ENCODE measurements at places on chromosomes 2 and 18. TPM values are rescaled to one million over a fixed set of nuclear protein-coding genes. Genes with fewer than 3 reads are reported as not detected.
A peak's percentile ranks its signal among the peaks of the same experiment; 100 is the strongest.

- no peak for DNase-seq
Observed at GRCh38 chr18:52715991-52716390, 376.0 kb downstream of the DCC start.

- no peak for DNase-seq
Observed at GRCh38 chr18:2032036-2032435, 539.3 kb downstream of the METTL4 start.

DNA sequence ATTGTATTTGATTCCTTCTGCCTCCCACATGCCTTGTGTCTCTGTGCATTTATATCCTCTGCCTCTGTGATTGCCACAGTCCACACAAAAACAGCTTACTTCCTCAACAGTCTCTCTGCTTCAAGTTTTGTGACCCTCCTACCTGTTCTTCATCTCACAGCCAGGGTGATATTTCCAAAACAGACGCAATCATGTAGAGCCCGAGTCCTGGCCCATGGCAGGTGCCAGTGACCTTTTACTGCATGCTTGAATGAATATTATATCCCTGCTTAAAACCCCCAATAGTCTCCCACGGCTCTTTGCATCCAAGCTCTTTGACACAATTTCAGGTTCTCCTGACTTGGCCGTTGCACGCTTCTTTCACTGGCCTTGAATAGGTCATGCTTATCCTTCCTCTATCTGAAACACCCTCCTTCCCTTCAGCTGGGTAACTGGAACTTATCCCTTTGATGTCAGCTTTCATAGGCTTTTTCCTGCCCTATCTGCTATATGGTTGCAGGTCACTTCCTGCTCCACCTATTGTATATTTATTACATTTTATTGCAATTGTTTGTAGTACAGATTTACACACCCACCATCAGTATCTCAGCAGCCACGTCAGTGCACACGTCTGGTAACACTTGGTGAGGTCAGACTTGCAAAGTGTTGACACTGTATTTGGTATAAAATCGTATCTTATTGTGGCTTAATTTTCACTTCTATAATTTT is 29.7 kb upstream of the IL1B start:
- no peak for DNase-seq

DNA sequence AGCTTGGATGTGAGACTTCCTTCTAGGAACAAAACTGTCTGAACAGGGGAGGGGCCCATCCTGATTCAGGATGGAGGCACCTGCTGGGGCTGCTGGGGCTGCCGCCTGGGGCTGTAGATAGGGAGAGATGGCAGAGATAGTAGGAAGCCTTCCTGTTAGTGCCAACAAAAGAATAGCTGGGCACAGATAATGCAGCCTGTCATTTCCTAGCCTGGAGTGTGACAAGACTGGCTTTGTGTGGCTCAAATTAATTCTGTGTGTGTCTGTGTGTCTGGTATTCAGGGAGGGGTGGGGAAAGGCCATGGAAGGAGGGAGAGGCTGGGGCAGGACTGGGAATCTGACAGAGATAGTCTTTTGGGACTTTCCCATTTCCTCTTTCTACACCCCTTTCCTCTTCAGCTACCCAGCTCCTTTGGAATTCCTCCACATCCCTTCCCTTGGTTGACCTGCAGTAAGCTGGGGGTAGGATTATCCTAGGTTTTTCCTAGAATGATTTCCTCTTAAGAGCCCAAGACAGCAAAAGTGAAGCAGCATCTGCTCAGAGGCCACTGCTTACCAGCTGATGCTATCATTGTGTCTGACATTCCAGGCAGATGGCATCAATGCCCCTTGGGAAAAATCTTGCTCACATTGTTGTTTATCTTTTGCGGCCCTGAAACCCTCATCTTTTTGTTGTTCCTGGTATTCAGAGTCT is 144.9 kb upstream of the LHCGR start:
- DNase-seq: no peak

DNA sequence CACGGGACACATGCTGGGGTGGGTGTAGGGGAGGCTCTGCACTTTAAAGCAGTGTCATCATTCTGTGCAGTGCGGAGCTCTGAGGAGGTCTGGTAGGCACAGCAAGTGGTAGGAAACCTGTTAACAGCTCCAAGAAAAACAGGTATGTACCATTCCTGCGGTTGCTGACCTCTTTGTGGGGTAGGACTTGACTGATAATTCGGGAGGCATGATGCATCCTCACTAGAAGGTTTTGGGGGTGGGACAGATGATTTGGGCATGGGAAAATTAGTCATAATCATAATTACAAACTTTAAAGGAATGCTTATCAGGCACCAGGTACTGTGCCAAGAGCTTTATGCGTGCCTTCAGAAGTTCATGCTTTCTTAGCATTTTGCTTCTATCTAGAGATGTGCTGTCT is 9.7 kb downstream of the DOK1 start:
- no peak for DNase-seq

DNA sequence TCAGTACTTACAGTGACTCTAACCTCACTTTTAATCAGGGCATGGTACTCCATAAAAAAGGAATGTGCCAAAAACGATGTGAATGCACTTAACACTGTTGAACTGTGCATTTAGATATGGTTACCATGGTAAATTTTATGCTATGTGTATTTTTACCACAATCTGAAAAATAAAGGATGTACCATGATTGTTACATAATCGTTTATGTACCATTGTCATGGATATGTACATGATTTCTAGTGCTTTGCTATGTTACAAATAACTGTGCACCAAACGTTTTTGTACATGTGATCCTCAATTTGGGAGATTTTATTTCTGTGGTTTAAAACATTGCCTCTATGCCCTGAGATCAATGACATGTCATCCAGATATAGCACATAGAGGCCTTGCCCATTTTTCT is 21.8 kb downstream of the ZNF532 start:
- DNase-seq: no peak

DNA sequence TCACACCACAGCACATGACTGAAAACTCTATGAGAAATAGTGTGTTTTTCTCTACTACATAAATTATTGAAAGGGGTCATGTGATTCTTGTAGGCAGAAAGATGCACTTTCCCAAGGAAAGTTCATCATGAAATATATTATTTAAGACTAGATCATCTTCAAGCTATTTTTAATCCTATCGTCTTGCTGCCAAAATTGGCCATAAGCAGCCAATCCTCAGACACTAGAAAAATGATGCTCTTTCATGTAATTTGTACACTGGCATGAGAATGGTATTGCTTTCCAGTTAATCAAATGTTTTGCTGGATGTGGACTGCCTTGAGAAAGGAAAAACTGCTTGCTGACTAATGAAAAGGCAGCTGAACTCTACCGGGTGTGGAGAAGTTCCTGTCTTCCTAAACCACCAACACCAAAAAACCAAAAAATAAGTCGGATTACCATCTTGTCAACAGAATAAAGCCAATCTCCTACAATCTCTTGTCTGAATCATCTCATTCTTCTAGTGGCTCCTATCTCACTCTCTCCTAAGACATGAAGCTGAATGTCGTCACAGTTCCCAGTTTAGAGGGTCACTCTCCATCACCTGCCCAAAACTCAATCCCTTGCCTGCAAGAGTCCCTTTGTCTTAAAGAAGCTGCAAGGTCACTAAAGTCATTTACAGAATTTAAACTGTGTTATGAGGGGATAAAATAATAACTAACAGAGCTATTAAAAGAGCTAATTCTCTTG is 5.3 kb downstream of the BCL2 start:
- no peak for DNase-seq

DNA sequence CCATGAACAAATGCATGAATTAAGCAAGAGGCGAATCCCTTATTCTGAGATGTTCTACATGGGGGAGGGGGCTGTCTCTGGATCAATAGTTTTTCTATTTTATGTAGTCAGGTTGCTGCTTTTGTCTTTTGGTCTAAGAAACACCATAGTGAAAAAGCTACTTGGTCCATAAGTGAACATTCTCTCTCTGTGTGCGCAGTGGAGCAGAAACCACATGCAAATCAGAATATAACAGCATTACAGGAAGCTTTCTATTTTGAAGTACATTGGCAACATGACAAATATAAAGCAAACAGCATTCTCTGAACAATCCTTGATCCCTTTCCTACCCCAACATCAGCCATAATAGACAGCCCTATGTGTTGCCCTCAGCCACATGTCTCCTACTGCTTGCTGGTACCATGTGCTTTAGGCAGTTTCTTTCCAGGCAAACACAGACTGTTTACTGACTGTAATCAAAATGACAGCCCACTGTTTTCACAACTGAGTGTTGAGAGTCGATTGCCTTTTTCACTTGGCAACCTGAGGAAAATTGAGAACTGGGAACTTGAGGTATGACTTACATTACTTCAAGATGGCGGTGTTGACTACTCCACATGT is 10.6 kb downstream of the SCN3A start:
- DNase-seq: no peak

DNA sequence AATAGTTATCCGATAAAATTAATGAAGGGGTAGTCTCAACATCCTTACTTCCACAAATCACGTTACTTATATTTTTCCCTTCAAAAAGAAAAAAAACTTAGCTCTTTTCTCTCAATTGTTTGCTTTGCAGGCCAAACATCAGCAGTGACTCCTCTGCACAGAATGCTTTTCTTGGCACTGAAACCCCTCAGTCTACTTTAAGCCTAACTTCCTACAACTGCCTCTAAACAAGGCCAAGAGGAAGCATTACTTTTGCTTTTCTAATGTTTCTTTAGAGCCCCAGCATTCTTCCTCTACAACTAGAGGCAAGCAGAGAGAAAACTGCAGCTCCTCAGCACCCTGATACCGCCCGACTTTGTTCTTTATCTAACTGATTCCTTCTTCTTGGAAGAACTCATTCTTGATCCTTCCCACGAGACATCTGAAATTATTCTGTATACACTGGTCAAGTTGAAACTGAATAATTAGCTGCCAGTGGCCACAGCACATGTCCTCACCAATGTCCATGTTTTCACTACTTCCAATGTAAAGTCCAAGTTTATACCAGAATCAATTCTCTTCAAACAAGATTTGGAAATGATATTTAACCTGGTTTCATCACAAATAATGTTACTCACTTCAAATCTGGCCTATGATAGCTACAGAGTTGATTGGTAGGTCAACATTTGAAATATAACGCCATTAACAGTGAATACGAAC is 55.3 kb downstream of the DTNB start:
- DNase-seq: peak; percentile 42

- no peak for DNase-seq
Observed at GRCh38 chr18:70256994-70257393, 31.9 kb upstream of the SOCS6 start.

- no peak for DNase-seq
Observed at GRCh38 chr2:149112713-149113112, 74.2 kb downstream of the LYPD6B start.

DNA sequence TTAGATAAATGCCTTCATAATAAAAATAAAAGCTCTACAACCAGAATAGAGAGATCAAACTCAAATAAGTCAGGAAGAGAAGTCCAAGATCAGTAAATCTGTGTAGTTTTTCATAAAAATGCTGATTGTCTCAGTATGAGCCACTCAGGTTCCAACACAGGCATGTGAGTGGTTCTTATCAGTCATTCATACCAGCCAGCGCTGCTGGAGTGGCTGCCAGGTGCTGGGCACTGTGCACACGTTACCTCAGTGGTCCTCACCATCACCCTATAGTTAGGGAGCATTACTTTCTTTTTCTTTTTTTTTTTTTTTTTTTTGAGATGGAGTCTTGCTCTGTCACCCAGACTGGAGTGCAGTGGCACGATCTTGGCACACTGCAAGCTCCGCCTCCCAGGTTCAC is 23.8 kb downstream of the CNDP1 start:
- DNase-seq: no peak

GRCh38 chr2:178909507-178909906 is 102.3 kb upstream of the TTN start:
- DNase-seq: no peak

DNA sequence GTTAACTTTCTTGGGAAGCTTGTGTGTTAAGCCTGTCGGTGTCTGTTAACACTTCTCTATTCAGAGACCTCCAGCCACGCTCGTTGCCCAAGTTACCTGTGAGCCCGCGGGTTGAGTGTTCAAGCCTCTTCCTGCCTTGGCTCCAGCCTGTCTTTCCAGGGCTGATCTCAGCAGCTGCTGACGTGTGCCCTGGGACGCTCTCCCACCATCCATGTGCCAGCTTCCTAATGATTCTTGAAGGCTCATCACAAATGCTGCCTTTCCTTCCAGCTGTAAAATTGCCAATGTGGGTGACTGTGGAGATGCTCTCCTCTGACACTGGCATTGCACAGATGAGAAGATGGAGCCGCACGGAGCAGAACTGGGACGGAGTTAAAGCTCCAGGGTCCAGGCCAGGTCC is 6.1 kb downstream of the RNF144A start:
- no peak for DNase-seq

DNA sequence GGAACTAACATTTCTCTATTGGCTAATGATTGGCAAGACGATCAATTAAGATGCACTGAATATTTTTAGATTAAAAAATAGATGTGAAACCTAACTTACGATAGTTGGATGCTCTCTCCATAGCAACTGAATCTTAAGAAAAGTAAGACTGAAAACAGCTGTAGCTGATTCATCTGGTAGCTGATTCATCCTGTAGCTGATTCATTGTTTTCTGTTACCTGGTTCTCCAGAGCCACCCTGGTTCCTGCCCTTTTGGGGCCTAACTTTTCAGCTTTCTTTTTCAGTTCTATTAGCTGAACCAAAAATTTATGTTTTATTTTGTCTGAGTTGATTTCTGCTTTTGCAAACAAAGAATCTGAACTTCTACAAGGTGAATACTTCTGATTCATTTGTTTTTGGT is 22.7 kb upstream of the SPR start:
- no peak for DNase-seq

DNA sequence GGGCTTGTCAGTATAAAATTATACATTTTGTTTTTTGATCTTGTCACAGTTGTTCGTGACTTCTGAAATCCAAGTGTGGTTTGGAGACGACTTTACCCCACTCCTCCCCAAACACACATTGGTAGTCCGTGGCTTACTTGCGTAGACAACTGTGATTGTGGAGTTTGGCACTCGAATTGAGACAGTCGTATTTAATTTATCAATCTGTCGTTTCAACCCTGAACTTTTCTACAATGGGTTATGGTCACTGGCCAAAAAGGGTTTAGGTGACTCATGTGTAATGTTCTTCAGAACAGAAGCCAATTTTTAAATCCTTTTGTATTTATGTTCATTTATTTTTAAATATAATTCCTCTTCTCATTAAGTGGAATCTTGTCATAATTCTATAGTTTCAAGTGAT is 129.9 kb downstream of the SPTBN1 start:
- no peak for DNase-seq

DNA sequence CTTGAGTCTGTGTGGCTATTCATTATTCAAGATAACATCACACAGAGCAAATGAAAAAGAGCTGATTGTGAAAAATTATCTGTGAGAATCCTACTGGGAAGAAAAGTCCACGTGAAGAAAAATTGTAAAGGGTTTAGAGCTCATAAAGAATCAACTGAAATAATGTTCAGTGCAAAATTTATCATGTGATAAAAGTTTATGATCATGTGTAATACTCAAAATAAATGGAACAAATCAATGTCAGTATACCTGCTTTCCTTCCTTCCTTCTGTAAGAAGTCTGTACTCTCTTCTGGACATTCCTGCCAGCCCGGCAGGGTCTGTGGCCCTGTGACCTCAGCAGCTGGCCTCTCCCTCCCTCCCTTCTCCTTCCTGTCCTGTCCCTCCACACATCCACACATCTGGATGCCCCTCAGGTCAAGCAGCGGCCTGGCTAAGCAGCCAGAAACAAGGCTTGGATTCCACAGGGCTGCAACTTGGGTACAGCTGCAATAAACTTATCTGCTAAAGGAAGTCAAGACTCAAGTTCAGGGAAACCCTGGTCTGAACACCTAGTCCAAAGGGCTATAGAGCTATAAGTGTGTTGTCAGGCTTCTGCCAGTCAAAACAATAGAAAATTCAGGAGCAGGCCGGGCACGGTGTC is 172.1 kb downstream of the MREG start:
- no peak for DNase-seq

Gene DNAJC5G
- polyA plus RNA-seq: 2.0 TPM

Gene TWIST2
- 2.4 TPM for polyA plus RNA-seq

Gene ABHD1
- 1.4 TPM for polyA plus RNA-seq

Gene IL36B
- polyA plus RNA-seq: not detected

Gene CD8A
- polyA plus RNA-seq: 0.25 TPM

Gene SERPINB12
- polyA plus RNA-seq: not detected

Measured in left kidney (tissue), 8 donors.